ENCODE measurements at places on chromosomes 1 and 21.

DNA sequence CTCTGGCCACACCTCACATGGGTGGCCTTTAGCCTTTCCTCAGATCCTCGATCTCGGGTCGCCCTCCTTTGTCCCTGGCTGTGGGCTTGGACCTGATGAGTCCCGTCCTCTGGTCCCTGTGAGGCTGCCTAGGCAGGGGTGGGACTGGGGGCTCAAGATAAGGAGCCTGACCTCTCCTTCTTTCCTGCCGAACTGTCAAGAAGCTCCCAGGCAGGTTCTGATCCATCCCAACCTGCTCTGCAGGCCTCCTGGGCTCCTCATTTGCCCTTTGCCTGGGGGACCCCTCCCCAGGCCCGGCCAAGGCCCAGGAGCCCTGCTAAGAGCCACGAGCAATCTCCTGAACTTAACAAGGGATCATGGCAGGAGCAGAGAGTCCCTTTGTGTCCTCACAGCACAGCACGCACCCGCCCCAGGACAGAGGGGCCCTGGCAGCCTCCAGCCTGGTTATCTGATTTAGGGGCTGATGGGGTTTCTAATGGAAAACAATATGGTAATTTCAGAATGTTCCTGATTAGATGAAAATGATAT is 82.4 kb upstream of the POU3F1 start:
- DNase-seq = no peak

DNA sequence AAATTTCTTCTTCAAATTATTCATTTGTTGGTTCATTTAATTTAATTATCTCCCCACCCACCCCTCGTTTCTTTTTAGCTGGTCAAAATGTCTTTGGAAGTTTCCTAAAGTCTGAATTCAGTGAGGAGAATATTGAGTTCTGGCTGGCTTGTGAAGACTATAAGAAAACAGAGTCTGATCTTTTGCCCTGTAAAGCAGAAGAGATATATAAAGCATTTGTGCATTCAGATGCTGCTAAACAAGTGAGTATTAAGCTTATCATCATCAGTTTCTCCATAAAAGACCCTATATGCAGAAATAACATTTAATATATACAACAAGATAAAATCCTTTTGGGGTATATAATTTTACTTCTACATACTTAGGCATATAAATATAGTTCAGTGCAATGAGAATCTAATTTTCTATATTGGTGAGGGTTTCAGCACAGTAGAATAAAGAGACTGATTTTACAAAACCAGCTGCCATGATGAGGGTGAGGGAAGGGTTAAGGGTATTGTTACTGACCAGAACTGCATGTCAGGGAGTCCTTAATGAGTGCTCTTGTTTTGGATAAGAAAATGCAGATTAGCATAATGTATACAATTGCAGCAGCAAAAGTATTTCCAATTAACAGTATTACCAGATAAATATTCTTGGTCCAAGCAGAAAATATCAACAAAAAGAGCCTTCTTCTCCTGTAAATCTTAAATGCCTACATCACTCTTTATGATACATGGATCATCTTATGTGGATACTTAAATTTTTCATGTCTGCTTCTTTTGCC is 2.8 kb downstream of the RGS1 start:
- DNase-seq = no peak

DNA sequence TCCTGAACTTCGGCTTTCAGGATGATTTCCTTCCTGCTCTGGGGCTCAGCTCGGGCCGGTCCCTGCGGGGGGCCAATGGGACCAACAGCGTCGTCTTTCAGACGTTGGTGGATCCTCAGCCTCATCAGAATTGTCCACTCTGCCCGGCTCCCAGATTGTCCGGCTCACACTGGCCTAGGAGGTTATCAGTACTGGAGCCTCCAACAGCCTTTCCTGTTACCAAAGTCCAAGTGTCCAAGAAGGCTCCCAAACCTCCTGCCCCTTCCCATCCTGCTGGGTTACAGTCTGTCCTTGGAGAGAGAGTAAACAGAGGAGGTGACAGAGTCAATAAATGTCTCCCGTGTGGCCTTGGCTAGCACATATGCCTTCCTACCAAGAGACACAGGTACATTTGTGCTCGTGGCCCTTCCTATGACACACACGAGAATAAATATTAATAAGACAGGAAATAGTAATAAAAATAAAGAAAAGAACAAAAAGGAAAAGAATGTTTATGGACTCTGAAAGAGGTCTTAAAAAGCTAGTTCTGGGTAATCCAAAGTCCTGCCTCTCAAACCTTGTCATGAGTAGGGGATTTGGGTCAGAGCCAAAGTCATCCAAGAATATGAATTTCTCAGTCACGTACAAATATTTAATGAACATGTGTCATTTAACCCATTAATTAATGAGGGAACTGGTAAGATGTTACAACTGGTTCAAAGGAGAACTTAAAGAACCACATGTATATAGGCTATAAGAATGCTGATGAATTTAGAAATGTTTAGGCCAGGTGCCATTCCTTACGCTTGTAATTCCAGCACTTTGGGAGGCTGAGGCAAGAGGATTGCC is 80.8 kb upstream of the SLC2A1 start:
- DNase-seq = no peak

DNA sequence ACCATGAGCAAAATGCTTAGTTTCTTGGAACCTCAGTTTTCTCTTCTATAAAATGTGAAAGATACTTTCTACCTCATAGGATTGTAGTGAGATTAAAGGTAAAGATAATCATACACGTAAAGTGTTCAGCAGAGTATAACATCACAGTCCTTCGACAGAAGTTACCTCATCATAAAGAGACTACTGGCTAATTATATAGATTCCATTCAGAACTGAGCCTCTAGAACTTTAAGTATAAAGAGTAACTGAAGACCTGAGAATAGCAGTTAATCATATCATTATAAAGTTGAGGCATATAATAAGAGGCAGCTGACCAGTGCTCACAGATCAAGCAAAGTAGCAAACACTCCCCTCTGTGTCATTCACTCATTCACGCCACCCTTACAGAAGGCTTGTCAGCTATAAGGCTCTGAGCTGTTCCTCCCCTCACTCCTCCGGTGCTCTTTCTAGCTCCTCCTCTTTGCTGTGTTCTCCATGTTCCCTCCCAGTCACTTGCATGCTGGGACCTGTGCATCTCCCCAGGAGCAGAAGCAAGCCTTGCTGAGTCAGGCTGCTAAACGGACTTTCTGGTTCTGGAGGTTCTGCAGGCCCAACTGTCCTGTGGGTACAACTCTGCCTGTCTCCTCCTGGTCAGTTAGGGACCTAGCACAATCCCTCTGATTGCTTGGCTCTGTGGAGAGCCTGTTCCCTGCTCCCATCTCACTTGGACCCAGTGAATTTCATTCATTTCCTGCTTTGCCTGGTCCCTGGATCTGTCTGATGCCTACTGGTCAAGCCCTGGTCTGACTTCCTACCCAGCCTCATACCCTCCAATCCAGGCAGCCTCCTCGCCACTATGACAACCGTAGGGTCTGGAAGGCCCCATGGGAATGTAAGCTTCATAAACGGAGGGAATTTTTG is 28.3 kb upstream of the LY9 start:
- no peak for DNase-seq

DNA sequence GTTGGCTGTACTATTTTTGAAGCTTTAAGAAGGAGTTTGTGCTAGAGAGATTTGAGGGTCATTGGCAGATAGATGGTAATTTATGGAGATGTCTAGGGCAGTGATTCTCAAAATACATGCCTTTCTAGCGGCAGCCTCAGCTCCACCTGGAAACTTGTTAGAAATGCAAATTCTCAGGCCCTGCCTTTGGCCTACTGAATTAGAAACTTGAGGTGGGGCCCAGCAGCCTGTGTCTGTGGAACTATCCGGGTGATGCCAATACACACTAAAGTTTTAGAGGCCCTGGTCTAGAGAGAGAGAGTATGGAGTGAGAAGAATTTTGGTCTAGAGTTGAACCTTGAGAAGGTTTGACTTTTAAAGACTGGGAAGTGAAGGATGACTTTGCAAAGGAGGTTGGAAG is 82.5 kb downstream of the CDC14A start:
- no peak for DNase-seq

- no peak for DNase-seq
Observed at GRCh38 chr1:232925421-232926220, 24.8 kb upstream of the NTPCR start.

- no peak for DNase-seq
Observed at GRCh38 chr1:44608141-44608540, 66.1 kb downstream of the TMEM53 start.

DNA sequence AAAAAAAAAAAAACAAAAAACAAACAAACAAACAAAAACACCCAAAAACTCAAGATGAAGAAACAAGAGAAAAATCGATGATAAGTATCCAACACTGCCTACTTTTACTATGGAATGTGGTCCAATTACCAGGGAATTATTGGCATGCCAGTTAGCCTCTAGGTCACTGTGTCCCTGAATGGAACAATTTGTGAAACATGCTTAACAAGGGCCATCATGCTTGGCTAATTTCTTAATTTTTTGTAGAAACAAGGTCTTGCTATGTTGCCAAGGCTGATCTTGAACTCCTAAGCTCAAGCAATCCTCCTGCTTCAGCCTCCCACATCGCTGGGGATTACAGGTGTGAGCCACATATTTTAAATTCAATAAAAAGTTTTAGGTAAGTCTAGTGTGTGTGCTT is 23.9 kb downstream of the PLPP3 start:
- no peak for DNase-seq
